SK-N-DZ (cell line): ENCODE measurements at places on chromosomes 6 and 20.

GRCh38 chr6:163413345-163414116, 987 bp upstream of the QKI start:
- DNase-seq = peak; percentile 83

DNA sequence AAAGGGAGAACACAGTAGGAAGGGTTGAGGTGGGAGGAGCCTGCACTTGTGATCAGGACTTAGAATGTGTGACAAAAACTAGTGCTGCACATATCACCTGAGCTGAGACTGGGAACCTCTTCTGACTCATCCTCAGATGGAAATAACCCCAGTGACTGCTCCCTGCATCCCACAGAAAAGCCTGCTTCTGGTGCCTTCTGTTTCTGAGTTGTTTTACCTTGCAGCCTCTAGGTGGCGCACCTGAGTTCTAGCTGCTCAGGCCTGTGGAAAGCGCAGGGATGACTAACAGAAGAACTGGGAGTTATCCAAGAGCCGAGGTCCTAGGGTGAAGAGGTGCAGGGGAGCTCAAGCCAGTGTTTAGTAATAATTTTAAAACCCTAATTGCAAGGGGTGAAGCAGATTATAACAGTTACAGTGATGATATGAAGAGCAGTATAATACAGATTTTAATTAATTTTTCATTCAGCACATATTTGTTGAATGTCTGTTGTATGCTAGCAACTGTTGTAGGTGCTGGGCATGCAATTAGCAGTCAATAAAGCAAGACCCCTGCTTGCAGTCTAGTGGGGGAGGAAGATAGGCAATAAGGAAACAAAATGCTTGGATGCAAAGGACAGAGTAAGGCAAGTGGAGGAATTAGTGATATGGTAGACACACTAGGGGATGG, 302.5 kb downstream of the DHX35 start:
- DNase-seq = peak; percentile 85

GRCh38 chr6:147715035-147715434, 206.5 kb downstream of the SAMD5 start:
- no peak for DNase-seq

DNA sequence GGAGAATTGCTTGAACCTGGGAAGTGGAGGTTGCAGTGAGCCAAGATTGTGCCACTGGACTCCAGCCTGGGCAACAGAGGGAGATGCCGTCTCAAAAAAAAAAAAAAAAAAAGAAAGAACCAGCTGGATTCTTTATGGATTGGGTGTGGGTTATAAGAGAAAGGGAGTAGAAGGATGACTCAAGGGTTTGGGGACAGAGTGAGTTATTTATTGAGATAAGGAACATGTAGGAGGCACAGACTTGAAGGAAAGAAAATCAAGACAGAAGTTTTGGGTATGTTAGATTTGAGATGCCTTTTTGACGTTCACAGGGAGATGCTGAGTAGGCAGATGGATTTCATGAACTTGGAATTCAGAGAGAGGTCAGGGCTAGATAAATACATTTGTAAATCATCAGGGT, 47.6 kb downstream of the KIZ start:
- DNase-seq = no peak

- no peak for DNase-seq
Measured at GRCh38 chr6:6284221-6284966, 36.1 kb downstream of the F13A1 start.

- no peak for DNase-seq
Measured at GRCh38 chr20:32888636-32889035, 29.9 kb downstream of the EFCAB8 start.

DNA sequence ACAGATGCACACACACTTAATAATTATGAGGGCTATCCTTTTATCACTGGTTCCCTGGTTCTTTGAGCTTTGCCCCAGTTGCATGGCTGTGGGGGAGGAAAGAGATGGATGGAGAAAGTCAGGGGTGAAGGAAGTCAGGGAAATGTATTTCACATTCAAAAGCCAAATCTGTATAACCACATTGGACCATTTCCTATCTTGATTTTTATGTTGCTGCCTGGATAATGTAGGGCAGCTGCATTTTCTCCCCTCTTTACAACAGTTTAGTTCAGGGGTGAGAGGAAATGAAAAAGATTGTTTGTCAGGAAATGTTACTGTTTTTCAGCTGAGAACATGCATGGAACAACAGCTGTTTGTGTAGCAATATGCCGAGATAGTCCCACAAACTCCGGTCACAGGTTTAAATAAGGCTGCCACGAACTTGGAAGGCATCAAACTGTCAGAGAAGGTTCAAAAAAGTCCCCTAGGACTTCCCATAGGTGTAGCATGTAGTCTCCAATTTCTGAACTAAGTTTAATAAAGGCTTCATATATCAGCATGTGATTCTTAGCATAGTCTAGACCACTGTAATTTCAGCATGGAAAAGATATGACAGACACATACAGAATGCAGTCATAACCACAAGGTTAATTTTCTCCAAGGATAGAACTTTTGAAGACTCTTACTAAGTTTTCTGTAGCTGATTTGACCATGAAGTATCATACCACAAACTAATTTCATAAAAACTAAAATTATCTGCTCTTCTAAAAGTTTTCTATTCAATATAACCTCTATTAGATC, 82.1 kb upstream of the COL21A1 start:
- no peak for DNase-seq

DNA sequence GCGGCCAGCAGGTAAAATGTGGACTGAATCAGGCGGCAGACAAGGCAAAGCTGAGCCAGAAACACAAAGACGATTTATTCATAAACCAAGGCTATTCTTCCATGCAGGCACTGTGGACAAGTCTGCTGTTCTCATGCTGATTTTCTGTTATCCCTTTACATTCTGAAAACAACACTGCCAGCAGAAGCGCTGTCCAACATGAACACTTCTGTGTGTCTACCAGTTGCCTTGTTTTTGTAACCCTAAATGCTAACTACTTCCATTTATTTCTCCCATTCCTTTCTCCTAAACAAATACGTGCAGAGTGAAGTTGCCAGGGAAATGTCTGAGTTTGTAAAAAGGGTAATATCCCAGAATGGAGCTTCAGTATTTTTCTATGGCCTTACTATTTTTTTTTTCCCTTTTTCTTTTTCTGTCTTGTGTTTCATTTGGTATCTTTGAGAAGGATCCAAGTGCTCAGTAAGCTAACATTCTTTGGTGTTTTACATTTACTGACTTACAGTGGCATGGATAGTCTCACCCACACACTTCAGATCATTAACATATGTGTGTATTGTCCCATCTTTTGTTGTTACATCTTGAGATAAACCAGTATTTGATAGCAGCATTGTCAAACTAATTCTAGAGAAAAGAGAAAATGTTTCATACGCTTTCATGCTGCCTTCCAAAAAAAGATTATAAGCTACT, 1308.9 kb upstream of the MAP3K7 start:
- no peak for DNase-seq

GRCh38 chr6:11908436-11909105, 103.5 kb upstream of the HIVEP1 start:
- no peak for DNase-seq

GRCh38 chr6:9295644-9296043, 860.3 kb upstream of the SLC35B3 start:
- no peak for DNase-seq
